ENCODE measurements at places on chromosomes 13 and 19. TPM values are rescaled to one million over a fixed set of nuclear protein-coding genes. Genes with fewer than 3 reads are reported as not detected.
A peak's percentile ranks its signal among the peaks of the same experiment; 100 is the strongest.

EFNA2 gene
- total RNA-seq = 3.1 TPM

NRTN gene
- total RNA-seq = 0.14 TPM

CFD gene
- 1.3 TPM for total RNA-seq

BRSK1 gene
- 4.7 TPM for total RNA-seq

EEF2 gene
- 3,492 TPM for total RNA-seq

KIRREL2 gene
- total RNA-seq = 1.0 TPM

JSRP1 gene
- total RNA-seq = 2.2 TPM

BRME1 gene
- 2.5 TPM for total RNA-seq

HCST gene
- not detected for total RNA-seq

- no peak for DNase-seq
Observed at GRCh38 chr19:30345686-30346085, 26.5 kb upstream of the ZNF536 start.

DNA sequence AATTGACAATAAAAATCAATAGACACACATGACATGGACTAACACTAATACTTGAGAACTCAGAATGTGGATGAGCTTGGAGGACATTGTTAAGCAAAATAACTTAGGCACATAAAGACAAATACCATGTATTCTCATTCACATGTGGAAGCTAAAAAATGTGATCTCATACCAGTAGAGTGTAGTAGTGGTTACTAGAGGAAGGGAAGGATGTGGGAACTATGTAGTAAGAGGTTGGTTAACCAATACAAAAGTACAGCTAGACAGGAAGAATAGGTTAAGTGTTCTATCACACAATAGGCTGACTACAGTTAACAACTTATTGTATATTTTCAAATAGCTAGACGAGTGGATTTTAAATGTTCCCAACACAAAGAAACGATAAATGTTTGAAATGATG is 415.8 kb upstream of the KLF12 start:
- no peak for DNase-seq

DNA sequence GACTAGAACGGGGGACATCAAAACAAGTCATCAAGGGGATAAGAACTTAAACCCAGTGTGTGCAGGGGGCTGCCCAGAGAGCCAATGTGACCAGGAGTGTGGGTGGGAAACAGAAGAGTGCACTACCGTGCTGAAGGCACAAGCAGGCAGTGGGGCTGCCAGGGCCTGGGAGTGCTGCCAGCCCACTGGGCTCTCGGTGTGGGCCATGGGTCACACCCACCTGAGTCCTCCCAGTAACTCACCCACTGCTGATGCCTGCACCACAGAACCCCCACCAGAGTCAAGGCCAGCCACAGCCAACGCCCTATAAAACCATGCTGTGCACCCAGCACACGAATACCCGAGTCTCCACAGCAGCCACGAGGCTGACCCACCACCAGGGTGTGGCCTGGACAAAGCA is 8.5 kb downstream of the MED26 start:
- DNase-seq = no peak

DNA sequence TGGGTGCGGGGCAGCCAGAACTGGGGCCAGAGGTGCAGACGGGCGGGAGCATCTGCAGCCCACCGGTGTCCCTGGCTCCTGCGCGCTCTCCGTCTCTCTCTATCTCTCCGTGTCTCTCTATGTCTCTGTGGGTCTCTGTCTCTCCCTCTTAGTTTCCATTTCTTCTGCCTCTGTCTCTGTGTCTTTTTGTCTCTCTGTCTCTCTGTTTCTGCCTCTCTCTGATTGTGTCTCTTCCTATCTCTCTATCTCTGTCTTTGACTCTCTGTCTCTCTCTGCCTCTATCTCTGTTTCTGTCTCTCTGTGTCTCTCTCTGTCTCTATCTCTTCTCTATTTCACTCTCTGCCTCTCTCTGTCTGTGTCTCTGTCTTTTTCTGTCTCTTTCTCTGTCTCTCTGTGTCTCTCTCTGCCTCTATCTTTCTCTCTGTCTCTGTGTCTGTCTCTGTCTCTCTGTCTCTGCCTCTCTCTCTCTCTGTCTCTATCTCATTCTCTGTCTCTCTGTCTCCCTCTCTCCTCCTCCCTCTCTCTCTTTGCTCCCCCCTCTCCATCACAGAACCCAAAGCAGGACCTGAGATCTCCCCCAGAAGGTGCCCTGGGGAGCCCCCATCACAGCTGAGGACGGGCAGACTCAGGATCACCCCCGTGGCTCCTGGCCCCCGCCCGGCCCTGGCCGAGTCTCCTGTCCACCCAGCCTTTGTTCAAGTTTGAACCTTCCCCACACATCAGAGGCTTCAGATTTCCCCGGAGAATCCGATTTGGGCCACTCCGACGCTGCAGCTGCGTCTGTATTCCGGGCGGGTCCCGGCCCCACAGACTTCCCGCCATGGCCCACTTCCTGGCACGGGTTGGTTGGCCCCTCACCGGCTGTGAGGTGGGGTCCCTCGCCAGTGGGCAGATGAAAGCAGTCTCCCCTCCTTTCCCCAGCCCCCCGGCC is 48.6 kb upstream of the TCF3 start:
- DNase-seq = no peak

GRCh38 chr13:74250738-74251190 is 116.6 kb upstream of the KLF12 start:
- no peak for DNase-seq

DNA sequence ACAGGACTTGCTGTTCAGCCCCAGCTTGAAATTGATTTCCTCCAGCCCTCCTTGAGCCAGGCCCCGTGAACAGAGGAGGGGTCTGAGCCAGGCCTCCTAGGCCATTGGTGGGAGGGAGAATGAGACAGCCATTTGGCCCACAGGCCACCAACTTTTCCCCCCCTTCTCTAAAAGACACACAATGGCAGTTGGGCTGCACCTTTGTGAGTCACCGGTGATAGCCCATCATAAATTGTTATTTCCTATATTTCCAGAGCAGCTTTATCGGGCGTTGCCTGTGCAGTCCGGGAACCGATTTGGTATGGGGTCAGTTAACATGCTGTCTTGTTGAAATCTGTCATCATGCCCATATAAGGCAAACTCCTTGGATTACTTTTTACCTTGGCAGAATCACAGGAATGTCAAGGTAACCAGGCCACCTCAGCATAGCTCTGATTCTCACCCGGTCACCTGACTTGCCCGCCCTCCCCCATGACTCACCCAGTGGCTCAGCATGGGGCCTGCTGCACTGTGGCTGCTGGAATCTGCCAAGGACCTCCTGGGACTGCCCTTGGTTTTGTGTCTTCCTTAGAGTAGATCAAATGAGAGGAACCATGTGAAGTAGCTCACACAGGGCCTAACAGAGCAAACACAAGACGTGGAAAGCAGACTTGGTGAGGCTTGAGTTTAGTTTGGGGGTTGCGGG is 36.1 kb downstream of the ACTN4 start:
- peak; percentile 99 for DNase-seq

- no peak for DNase-seq
Observed at GRCh38 chr19:28018499-28018898, 1194.5 kb downstream of the UQCRFS1 start.

DNA sequence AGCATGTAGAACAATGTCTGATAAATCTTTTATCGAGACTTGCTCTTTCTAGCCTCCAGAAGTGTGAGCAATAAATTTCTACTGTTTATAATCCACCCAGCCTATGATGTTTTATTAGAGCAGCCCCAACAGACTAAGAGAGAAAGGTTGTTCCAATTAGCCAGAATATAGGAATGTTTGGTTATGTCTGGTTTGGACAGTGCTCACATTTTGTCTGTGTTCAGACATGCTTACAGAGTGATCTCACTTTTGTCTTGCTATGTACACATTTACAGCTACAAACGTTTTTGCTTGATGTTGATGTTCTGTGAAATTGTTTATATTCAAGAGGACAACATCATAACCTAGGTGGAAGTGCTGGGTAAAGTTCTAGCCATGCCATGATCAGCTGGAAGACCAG is 18.0 kb upstream of the EVI5L start:
- no peak for DNase-seq

DNA sequence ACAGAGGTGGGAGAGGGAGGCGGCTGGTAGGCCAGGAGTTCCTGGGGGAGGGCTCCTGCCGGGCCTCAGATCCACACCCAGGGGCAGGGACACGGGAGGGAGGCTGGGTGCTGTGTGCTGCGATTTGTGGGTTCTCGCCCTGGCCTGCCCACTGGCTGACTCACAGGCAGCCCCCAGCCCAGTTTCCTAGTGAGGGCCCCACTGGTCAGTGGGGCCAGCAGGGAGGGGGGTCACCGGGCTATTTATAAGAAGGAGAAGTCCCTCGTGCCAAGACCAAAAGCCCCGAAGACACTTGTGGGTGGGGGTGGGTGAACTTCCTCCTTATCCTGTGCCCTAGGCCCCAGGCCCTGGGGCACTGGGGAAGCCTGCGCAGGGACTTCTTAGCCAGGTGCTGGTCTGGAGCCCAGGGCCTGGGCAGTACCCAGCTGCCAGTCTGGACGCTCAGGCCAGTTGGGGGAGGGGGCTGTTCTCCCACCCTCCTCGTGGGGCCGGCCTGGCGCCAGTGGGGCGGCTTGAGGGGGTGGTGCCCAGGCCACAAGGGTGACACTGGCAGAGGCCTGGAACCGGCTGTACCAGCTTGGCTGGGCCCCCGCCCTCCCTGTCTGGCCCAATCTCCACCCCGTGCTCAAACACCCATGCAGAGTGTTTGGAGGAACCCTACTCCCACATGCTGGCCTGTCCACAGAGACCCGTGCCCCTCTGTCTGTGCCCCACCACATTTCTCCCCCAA is 5.0 kb upstream of the JUNB start:
- DNase-seq = no peak

DNA sequence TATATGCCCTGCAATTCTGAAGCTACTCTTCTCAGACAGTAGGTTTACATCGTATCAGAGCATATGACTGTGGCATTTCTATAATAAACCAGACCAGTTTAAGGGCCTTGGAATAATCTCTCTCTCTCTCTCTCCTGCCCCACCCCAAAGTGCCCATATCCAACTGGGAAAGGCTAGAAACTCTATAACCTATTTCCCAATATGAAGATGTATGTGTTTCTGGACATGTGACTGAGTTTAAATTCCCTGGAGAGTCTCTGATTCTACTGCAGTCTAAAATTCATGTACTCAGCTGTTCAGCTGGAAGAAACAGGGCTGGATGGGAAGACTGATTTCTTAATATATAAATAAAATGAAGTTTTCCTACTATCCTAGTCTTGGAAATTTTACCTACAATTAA is 91.9 kb upstream of the MBNL2 start:
- no peak for DNase-seq

GRCh38 chr19:18390065-18390907 is 4.3 kb downstream of the GDF15 start:
- DNase-seq = no peak

- DNase-seq = no peak
Observed at GRCh38 chr13:101612735-101613134, 160.3 kb downstream of the ITGBL1 start.

DNA sequence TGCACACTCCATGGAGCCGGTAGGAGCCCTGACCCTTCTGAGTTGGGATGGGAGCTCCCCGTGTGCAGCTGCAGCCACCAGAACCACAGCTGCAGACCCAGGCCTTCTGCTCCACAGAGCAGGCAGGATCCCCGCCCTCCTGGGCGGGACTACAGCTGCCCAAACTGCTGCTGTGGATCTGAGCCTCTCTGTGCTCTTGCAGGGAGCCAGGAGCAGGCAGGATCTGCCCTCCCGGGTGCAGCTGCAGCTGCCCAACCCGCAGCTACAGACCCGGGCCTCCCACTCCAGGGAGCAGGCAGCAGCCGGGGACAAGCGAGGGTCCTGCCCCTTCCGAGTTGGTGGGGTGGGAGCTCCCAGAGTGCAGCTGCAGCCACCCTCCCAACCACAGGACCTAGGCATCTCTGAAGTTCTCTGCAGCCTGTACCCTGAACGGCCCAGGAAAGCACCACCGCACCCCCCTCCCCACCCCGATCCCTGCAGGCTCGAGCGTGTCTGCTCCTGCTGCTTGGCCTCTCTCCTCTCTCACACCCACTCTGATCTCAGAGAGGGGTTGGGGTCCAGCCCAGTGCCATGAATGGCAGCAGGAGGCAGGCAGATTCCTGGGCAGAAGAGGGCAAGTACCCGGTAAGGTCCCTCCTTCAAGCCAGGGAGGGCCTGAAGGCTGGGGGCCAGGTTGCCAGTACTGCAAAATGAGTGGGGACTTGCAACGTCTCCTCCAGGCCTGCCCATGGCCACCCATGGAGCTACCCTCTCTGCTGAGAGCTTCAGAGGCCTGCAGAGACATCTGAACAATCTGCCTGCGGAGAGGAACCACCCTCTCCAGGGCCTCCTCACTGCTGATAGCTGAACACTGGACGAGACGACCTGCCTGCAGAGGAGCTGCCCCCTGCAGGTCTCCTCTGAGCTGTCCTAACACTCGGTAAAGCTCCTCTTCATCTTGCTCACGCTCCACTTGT is 16.4 kb upstream of the EMP3 start:
- DNase-seq = no peak

DNA sequence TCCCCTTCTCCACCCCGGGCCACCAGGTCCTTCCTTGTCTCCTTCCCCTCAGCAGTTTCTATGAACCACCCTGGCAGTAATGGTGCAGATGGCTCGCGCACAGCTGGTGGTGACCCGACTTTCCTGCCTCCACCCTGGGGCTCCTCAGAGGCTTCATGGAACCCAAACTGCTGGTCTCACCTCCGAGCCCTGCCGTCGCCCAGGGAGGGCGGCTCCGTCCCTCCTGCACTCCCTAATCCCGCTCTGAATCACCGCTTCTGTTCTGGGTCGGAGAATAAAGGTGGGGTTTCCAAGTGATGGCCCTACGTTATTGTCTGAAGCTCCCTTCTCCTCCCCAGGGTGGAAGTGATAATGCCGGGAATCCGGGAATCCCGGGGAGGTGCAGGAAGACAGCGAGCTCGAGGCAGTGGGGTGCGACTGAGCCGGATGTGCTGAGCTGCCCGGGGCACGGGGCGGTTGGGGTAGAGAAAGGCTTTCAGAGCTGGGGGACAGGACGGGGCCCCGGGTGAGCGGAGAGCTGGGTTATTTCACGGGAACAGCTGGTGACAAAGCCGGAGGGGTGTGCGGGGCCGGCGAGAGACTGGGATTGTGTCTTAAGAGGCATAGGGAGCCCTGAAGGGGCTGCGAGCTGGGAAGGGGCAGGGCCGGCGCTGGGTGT is 711 bp downstream of the FUT2 start:
- no peak for DNase-seq

- DNase-seq = no peak
Observed at GRCh38 chr19:8466018-8466417, 21.2 kb downstream of the HNRNPM start.

DNA sequence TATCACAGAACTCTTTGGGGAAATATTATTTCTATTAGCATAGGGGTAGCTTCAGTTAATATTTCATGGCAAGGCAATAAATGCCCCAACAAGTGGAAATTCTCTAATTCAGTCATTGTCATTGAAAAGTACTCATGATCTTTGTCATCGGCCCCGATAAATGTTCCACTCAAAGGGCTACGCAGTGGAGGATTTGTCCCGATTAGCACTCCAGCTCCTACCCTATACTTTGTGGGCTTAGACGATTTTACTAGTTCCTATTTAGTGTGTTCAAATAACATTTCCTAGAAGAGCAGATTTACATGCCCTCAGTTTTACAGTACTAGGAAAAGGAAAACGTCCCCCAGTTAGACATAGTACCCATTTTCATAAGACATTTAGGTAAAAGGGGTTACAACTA is 38.0 kb upstream of the ATP12A start:
- no peak for DNase-seq

GRCh38 chr13:44879452-44880058 is 109.7 kb downstream of the NUFIP1 start:
- no peak for DNase-seq

Measured in kidney epithelial cell (primary cell).